ENCODE measurements at places on chromosomes 1 and 21.
A peak's percentile ranks its signal among the peaks of the same experiment; 100 is the strongest.

DNA sequence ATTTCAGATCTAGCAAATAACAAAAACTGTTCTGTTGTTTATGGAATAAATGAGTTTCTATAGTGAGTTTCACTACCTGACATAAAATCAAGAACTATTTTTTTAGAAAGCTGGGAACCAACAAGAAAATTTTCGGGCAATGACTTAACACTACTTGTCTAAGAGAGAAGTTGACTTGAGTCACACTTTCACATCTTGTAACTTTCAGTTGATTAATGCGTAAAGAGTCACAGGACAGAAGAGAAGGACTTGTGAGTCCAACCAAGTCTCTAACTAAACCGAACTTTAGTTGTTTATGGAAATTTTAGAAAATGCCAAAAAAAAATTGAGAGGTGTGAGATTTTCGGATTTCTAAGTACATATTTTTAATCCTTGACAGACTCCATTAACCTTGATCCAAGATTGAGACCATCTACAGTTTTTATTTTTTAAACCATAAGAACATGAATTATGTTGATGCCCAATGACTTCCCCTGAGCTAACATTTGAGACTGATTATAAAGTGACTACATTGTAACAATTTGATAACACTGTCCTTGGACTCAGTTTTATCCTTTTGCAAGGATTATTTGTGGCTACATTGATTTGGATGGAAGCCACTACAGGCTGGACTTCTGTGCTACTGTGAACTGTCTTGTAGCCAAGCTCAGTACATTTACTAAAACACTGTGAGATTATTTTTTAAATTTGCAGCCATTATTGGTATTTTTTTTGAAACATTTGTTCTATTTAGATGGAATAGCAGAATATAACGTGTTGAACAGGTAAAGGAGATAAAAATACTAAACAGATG is 284.0 kb downstream of the PTPRC start:
- no peaks in the 10 kb centered on the region for H3K36me3 ChIP-seq
- no peak for DNase-seq
- no peak overlapping the region for H3K4me3 ChIP-seq
- peaks cover 3% of the 10 kb centered on the region for H3K4me1 ChIP-seq
- no peaks in the 10 kb centered on the region for H3K27me3 ChIP-seq
- no peak overlapping the region for H3K27ac ChIP-seq

GRCh38 chr1:83574791-83575190 is 424.1 kb downstream of the TTLL7 start:
- H3K4me1 ChIP-seq: no peaks in the 10 kb centered on the region
- no peaks in the 10 kb centered on the region for H3K27me3 ChIP-seq
- H3K36me3 ChIP-seq: no peaks in the 10 kb centered on the region

- DNase-seq: no peak
- peaks cover 14% of the 10 kb centered on the region for H3K4me1 ChIP-seq
- no peaks in the 10 kb centered on the region for H3K36me3 ChIP-seq
- H3K27ac ChIP-seq: no peak overlapping the region
- H3K4me3 ChIP-seq: no peak overlapping the region
Observed at GRCh38 chr21:35321322-35322200, 272.5 kb upstream of the RUNX1 start.

DNA sequence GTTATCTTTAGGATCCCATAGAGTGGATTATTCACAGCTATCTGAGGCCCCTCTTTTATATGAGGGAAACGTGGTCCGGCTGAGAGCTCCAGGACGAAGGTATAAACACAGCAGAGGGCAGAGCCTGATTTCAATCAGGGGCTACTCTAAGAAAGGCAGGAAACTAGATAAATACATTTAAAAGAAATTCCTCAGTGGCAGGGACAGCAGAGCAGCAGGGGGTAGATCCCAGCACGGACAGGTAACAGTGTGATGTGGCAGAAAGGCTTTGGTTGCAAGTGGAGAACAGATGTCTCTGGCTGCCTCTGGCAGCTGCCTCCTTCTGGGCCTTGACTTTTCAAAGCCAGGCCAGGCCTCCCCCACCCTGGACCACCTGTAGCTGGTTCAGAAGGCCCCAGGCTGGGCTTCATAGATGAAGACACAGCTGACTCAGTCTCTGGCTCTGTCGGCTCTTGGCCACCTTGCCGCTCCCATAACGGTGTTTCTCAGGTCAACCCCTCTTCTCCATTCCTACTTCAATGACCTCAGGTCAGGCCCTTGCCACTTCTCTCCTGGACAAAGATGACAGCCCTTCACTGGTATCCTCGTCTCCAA is 43.8 kb downstream of the FAM78B start:
- H3K27ac ChIP-seq: no peak overlapping the region
- H3K4me1 ChIP-seq: peaks cover 5% of the 10 kb centered on the region
- H3K27me3 ChIP-seq: no peaks in the 10 kb centered on the region
- no peak for DNase-seq
- no peak overlapping the region for H3K4me3 ChIP-seq
- H3K36me3 ChIP-seq: no peaks in the 10 kb centered on the region

GRCh38 chr21:36994501-36995158 is 11.9 kb upstream of the RIPPLY3 start:
- peak; percentile 22 for DNase-seq
- H3K36me3 ChIP-seq: peaks cover 6% of the 10 kb centered on the region
- no peak overlapping the region for H3K4me3 ChIP-seq
- H3K27ac ChIP-seq: no peak overlapping the region

DNA sequence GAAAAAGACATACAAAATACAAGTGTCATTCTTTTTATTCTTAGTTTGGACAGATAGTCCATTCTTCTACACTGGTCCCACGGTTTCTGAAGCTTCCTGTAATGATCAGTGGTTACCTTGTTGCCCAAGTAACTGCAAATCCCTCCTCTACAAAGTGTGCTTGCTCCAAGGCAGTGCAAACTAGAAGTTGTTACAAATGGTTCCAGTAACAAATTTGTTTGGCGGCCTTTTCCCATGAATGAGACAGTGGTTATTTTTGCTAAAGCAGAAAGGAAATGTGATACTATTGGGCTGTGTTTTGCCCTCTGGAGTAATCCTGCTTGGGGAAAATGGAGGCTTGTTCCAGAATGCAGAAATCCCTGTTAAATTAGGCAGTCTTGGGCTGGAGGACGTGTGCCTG is 8.9 kb downstream of the BACE2 start:
- no peak overlapping the region for H3K4me3 ChIP-seq
- H3K36me3 ChIP-seq: peaks cover 32% of the 10 kb centered on the region
- peaks cover 33% of the 10 kb centered on the region for H3K4me1 ChIP-seq
- H3K27ac ChIP-seq: no peak overlapping the region
- DNase-seq: no peak

GRCh38 chr21:19123525-19123924 is 719.9 kb upstream of the TMPRSS15 start:
- no peaks in the 10 kb centered on the region for H3K4me1 ChIP-seq
- no peak for DNase-seq
- no peaks in the 10 kb centered on the region for H3K36me3 ChIP-seq
- no peaks in the 10 kb centered on the region for H3K27me3 ChIP-seq

GRCh38 chr1:37274486-37274885 is 199.9 kb upstream of the ZC3H12A start:
- H3K27me3 ChIP-seq: no peaks in the 10 kb centered on the region
- no peak for DNase-seq
- H3K4me3 ChIP-seq: no peak overlapping the region
- H3K36me3 ChIP-seq: no peaks in the 10 kb centered on the region

- no peak overlapping the region for H3K4me3 ChIP-seq
- H3K4me1 ChIP-seq: peaks cover 56% of the 10 kb centered on the region
- H3K36me3 ChIP-seq: no peaks in the 10 kb centered on the region
- H3K27me3 ChIP-seq: peaks cover 4% of the 10 kb centered on the region
- no peak for DNase-seq
Observed at GRCh38 chr1:64948905-64949833, 17.2 kb downstream of the JAK1 start.

DNA sequence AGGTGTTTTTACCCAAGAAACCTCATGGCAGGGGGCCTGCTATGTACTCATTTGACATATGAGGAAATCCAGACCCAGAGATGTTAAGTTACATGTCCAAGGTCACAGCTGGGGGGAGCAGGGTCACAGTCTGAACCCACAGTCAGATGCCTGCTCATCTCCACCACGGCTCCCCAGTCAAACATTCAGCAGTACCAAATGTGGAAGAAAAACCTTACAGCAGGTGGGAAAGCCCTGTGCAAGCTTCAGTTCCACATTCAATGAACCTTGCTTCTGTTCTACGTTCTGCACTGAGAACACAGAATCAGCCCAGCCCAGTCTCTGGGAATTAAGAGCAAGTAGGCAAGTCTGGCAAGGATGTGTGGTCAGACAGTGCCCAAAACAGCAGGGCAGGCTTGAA is 35.2 kb downstream of the LRP8 start:
- no peaks in the 10 kb centered on the region for H3K36me3 ChIP-seq
- no peak for DNase-seq
- no peak overlapping the region for H3K4me3 ChIP-seq
- peaks cover 7% of the 10 kb centered on the region for H3K27me3 ChIP-seq
- H3K27ac ChIP-seq: no peak overlapping the region

GRCh38 chr1:159289060-159289459 is 13.1 kb upstream of the FCER1A start:
- no peak for DNase-seq
- no peaks in the 10 kb centered on the region for H3K36me3 ChIP-seq
- H3K4me3 ChIP-seq: no peak overlapping the region
- no peaks in the 10 kb centered on the region for H3K27me3 ChIP-seq
- H3K27ac ChIP-seq: no peak overlapping the region

- H3K4me3 ChIP-seq: no peak overlapping the region
- H3K4me1 ChIP-seq: no peaks in the 10 kb centered on the region
- no peak overlapping the region for H3K27ac ChIP-seq
- DNase-seq: no peak
- no peaks in the 10 kb centered on the region for H3K36me3 ChIP-seq
- no peaks in the 10 kb centered on the region for H3K27me3 ChIP-seq
Observed at GRCh38 chr1:158516966-158517365, 37.2 kb downstream of the OR6Y1 start.

DNA sequence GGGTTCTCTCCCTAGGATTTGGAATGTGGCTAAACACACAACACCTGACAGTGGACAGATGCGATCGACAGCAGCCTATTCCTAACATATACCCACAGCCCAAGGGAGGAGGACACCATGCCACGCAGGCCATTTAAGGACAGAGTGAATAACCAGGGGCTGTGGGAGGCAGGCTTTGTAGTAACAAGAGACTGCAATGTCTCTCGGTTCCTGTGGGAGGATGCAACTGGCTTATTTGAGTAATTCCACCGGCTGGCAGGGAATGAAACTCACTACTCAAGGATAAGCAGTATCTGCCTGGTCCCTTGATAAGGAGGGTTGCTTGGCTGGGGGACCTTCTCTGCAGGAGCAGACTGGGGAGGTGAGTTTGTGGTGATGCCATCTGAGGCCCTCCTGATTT is 109.6 kb downstream of the PCP4 start:
- no peak for DNase-seq
- H3K4me3 ChIP-seq: no peak overlapping the region
- H3K36me3 ChIP-seq: peaks cover 7% of the 10 kb centered on the region
- H3K4me1 ChIP-seq: no peaks in the 10 kb centered on the region
- no peak overlapping the region for H3K27ac ChIP-seq

DNA sequence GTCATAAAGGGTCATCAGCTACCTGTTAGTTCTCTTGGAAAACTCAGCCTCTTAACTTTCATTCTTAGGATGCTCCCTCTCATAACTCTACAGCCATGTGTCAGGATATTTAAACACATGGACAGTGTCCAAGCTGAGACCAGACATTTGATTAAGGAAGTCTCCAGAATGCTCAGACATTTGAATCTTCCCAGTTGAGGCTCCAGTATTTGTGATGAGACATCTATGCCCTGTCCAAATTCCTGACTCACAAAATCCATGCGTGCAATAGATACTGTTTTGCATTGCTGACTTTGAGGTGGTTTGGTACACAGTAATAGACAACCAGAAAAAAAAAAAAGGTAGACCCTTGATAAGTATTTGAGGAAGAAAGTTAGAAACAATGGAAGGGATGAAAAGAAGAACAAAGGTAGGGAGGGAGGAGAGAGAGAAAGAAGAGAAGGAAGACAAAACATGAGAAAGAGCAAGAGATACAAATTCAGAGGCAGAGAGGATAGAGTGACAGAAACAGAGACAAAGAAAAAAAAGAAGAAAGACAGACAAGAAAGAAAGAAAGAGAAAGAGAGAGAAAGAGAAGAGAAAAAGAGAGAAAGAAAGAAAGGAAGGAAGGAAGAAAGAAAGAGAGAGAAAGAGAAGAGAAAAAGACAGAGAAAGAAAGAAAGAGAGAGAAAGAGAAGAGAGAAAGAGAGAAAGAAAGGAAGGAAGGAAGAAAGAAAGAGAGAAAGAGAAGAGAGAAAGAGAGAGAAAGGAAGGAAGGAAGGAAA is 275.5 kb upstream of the PRMT6 start:
- no peak overlapping the region for H3K4me3 ChIP-seq
- no peaks in the 10 kb centered on the region for H3K36me3 ChIP-seq
- no peak overlapping the region for H3K27ac ChIP-seq
- no peaks in the 10 kb centered on the region for H3K27me3 ChIP-seq
- DNase-seq: no peak

GRCh38 chr1:225422031-225422605 is 5.7 kb downstream of the LBR start:
- H3K27ac ChIP-seq: peak overlapping the region; percentile 100
- peaks cover 5% of the 10 kb centered on the region for H3K36me3 ChIP-seq
- H3K27me3 ChIP-seq: peaks cover 13% of the 10 kb centered on the region
- peaks cover 67% of the 10 kb centered on the region for H3K4me1 ChIP-seq

DNA sequence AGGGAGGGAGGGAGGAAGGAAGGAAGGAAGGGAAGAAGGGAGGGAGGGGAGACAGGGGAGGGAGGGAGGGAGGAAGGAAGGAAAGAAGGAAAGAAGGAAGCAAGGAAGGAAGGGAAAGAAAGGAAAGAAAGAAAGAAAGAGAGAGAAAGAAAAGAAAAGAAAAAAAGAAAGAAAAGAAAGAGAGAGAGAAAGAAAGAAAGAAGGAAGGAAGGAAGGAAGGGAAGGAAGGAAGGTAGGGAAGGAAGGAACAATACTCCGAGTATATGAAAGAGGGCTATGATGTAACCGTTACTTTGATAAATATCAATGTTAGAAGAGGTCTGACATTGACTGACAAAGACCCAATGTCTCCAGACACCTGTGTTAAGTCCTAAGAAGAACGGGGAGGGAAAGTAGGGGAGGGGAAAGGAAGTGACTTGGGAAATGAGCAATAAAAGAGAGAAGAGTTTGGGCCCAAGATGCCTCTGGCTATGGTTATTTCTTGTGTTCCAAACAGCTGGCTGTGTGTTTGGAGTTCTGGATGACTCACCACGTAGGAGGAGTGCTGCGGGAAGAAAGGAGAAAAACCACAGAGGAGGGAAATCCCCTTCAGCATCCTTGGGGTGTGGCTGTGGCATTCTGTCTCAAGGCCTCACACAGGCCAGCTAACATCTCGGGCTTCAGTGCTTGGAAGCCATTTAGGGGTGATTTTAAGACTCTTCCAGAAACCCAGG is 37.0 kb upstream of the RXRG start:
- no peak overlapping the region for H3K27ac ChIP-seq
- peaks cover 1% of the 10 kb centered on the region for H3K27me3 ChIP-seq
- peaks cover 6% of the 10 kb centered on the region for H3K4me1 ChIP-seq
- no peaks in the 10 kb centered on the region for H3K36me3 ChIP-seq

- H3K4me3 ChIP-seq: no peak overlapping the region
- H3K27me3 ChIP-seq: peaks cover 11% of the 10 kb centered on the region
- H3K36me3 ChIP-seq: peaks cover 5% of the 10 kb centered on the region
- H3K4me1 ChIP-seq: peaks cover 22% of the 10 kb centered on the region
- no peak for DNase-seq
Observed at GRCh38 chr1:1005774-1006304, 5.9 kb upstream of the HES4 start.

All from endothelial cell (in vitro differentiated cells).